Stimulated activated memory B cell treated with anti-CD40 and anti-IgM and Interleukin-4, amounts not matched to agents 10 μg/mL and 1 μg/mL and 100 μg/mL, for 72 hours (primary cell): ENCODE measurements at places on chromosomes 3 and 15.

DNA sequence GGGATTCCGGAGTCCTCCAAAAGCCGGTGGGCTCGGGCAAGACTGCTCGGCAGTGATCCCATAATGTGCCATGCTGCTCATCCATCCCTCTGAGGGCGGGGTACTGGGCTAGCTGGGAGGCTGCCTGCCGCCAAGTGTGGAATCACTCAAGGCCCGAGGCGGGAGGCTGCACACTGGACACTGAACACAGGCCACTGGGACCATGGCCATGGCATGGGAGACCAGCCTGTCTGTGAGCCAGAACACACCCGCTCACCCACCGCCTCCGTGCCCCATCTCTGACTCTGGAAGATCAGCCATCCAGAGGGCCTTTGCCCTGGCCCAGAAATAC, 1.4 kb downstream of the C3orf22 start:
- no peak for ATAC-seq

- no peak for ATAC-seq
Observed at GRCh38 chr3:195467641-195468390, 25.0 kb upstream of the ACAP2 start.

GRCh38 chr3:120153294-120153693, 59.0 kb upstream of the GSK3B start:
- ATAC-seq = no peak

DNA sequence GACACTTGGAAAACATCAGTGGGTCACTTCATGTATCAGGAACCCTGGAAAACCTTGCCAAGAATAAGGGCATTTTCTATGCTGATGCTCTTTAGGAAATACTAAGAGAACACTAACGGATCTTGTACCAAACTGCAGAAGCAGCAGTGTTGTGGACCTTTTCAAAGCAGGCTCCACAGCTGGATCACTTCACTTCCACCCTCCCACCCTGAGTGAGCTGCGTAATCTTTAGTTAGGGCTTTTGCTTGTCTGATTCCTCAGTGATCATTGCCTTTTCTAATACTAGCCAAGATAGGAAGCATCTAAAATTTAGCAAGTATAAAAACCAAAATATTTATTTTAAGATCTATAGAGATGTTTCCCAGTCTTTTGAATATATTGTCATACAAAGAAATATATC, 229.0 kb downstream of the EPHA6 start:
- ATAC-seq = no peak

DNA sequence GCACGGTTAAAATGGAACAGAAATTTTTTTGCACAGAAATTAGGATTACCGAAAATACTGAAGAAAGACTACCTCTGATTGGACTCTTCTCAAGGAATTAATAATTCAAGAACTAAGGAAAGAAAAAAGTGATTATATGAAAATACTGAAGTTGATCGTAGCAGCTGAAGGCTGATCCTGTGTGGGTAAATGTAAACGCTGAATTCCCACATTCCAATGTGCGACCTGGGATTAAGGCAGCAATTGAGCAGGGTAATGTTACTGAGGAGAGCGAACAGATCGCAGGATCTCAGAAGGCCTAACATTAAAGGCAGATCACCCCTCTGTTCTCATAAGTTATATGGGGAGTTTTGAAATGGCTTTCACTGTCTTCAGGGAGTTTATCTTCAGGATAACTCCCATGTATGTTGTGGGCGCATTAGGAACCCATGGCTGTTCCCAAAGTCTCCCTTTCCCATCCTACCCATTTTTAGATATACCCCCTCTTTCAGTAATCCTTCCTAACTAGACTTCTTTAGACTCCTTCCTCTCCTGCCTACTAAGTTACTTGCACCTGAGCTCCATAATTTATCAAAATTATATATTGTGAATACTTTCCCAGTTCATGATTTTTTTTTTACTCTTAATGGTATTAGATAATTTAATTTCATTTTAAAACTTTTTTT, 1.0 kb upstream of the UBL7 start:
- no peak for ATAC-seq

DNA sequence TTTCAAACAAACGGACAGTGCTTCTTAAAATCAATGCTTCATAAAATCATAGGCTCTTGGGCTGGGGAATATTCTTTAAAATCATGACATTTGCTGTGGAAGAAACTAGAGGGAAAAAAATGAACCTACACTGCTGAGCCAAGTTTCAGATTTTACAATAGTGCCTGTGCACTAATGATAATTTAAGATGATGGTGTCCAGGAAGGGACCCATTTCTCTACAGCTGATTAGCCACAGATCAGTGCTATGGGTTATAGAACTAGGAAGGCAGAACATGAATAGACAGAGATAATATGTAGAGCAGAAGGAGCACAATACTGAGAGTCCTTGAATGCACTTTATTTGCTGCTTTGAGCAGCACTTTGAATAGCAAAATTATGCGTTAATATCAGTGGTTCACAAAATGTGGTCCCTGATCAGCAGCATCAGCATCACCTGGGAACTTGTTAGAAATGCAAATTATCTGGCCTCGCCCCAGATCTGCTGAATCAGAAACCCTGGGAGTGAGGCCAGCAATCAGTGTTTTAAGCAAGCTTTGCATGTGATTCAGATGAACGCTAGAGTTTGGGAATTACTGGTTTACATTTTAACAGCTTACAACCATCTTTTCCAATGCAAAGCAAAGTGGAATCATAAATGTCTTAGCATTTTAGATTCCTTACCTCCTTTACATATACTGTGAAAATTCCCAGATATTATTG, 135.8 kb upstream of the ANKRD28 start:
- ATAC-seq = no peak

- no peak for ATAC-seq
Observed at GRCh38 chr3:139302801-139303113, 41.1 kb upstream of the MRPS22 start.

DNA sequence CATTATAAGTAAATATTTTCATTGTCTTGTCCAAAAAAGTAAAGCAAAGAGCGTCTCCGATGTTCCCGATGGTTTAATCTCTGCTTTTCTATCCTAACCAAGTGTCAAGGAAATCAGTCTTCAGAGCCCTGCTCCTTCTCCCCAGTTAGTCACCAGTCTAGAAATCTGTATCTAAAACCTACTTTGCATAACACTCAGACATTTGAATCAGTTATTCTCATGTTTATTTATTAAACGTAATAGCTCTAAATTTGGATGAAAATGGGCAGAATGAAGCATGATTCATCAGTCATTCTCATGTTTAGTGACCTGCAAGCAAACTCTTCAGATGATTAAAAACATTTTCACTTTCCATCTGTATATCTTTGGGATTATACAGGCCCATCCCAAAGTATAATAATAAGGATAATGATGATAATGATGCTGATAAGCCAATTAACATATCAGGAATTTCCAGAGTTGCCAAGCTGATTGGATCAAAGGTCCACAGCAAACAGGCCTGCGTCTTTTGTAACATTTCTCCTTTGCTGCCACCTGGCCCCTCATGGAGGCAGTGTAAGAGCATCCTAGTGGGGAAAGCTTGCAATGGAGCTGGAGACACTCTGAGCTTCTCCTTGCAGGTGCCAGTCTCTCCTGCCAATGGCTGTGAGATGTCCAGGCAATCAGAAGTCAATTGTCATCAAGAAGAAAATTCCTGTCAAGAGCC, 273.9 kb downstream of the IGSF11 start:
- no peak for ATAC-seq

DNA sequence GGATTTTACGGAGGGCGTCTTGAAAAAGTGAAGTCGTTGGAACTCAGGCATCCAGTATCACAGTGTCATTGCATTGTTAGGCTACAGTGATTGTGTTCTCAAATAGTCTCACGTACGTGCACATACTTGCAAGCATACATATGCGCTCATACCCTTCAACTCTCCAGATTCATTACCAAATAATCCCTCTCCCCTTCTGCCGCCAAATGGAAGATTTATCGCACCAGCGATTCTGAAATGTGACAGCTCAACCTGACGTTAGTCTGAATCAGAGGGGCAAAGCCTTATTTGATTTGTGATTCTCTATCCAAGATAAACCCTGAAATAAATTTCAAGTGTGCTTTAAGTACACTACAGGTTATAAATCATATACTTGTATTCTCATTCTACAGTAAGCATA, 119.4 kb downstream of the GADL1 start:
- no peak for ATAC-seq

DNA sequence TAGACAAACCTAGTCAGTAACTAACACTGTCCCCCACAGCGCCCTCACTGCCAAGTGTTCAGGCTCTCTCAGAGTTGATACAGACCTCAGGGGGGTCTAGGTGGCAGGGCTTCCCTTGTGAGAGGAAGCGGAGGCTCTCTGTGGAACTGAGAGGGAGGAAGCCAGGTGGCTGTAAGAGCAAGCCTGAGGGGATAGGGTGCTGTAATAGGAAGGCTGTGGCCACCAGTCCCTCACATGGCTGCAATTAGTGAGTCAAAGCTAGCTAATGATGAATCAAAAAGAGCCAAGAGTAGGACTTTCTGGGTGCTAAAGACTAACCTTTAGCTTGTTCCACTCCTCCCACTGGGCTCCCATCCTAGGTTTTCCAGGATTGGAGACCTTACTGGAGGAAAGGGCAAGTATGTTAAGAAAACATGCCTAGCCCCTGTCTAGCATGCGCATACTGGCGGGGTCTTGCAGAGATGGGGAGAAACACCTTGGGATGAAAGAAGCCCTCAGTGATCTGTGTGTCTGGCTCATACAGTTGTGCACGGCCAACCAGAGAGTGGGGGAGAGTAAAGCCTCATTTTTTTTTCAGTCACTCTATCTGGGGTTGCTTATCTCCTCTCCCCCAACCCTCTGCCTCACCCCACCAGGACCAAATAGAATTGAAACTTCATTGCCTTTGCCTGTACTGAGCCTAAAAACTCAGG, 13.3 kb upstream of the SOX2 start:
- ATAC-seq = no peak

DNA sequence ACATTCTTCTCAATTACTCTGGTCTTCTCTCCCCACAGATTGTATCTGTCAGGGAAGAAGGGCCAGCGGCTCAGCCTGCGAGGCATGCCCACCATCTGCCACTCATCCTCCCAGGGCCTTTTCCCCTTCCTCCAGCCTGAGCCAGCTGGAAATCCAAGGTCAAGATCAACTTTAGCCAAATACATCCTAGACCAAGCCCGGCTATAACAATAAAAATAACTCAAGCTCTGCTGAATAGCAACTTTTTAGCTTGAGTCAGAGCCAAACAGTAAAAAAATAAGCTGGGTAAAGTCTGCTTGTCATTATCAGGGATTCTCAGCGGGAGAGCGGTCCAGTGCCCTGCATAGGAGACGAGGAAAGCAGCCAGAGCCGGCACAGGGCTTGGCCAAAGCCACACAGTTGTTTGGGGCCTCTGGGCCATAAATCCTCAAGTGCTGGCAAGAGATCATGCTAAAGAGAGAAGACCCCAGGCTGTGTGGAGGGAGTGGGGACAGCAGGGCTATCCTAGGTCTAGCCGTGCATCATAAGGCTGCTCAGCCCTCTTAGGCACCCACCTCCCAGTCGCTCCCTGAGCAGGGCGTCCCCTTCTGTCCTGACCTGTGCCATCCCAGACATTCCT, 76.2 kb upstream of the HERC1 start:
- ATAC-seq = no peak

GRCh38 chr3:177641206-177641605, 443.9 kb upstream of the TBL1XR1 start:
- no peak for ATAC-seq

- no peak for ATAC-seq
Observed at GRCh38 chr3:177778633-177779032, 581.4 kb upstream of the TBL1XR1 start.

GRCh38 chr3:63064209-63064755, 189.1 kb upstream of the CADPS start:
- ATAC-seq = no peak

DNA sequence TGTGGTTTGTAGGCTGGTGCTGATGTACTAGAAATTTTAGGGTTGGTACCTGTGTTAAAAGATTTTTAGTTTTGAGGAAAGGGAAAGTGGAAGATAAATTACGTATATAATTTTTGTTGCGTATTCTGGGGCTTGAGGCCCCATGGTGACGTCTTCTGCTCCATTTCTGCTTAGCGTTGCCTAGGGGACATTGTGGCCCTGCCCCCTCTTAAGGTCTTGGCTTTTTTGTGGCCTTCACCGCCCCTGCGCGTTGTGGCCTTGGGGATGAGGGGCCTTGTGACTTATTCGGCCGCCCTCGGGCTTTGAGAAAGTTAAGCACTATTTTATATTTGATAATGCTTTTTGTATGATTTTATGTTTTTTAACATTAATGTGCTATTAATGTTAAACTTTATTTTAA, 182.0 kb downstream of the KLF13 start:
- ATAC-seq = no peak

DNA sequence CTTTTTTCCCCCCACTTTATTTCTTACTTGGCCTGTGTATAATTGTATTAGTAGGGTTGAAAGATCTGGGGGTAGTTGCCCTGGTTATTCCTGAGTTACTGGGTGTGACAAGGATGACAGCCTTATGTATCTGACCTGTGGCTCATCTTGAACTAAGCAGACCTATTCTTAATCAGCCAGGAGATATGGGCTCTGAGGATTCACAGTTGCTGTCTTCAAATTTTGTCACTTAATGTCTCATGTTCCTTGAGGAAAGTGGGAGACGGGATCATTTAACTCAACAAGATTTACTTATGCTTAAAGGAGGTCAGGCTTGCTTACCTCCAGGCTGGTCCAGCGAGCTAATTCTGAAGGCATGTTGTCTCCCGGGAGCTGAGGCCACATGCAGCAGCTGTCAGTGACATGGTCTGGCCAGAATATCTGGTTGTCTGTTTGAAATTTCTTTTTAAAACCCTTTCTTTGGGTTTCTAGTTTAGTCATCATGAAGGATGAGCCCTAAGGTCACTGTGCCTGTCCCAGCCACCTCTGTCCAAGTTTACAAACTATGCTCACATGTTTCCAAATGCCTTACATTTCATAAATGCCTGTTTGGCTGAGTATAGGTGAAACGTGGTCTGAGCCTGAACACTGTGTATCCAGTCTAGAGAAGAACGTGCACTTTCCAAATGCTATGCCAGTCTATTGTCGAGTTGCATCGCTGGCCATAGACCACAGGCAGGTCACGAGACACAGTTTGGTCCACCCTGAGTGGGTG, 26.8 kb downstream of the LRTM1 start:
- ATAC-seq = no peak

DNA sequence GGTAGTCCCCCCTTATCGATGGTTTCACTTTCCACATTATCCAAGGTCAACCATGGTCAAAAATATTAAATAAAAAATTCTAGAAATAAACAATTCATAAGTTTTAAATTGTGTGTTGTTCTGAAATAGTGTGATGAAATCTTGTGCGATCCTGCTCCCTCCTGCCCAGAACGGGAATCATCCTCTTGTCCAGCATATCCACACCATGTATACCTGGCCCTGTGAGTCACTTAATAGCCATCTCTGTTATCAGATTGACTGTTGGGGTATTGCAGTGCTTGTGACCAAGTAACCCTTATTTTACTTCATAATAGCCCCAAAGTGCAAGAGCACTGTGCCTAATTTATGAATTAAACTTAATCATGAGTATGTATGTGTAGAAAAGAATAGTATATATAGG, 19.1 kb downstream of the FAM81A start:
- ATAC-seq = no peak

DNA sequence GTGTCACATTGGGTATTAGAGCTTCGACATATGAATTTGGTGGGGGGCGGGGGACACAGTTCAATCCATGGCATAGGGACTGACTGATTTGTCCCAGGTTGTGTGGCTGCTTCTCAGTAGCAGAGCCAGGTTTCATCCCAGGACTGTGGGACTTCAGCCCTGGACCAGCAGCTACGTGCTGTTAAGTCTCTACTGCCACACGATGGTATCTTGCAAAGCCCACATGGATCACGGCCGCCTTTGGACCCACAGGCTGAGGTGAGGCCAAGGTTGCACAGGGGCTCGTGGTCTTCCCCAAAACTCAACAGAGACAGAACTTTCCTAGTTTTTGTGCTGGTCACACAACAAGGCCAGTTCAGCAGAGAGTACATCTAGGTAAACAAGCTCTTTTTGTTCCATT, 97.4 kb downstream of the LRRK1 start:
- ATAC-seq = no peak
